ENCODE measurements at places on chromosomes 2 and 18.

- DNase-seq, result no peak
Observed at GRCh38 chr18:261398-262073, 6.3 kb downstream of the THOC1 start.

GRCh38 chr2:172564376-172564775, 8.5 kb downstream of the PDK1 start:
- DNase-seq, result no peak

GRCh38 chr18:8911408-8912340, 190.8 kb upstream of the NDUFV2 start:
- DNase-seq, result no peak

DNA sequence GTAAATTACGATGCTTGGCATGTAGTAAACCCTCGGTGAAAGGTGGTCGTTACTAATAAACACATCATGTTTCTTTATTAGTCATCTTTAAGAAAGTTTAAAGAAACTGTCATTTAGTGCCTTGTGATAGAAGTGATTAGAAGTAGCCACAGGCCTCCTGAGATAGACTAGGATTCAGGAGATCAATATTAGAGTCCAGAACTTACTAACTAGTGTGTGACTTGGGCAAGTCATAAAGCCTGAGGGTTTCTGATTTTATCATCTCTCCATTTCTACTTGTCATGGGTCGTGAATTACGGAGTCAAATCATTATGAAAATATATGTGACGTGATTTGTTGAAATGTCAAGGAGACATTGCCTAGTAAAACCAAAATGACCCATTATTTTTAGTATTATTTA, 6.7 kb downstream of the RPE start:
- no peak for DNase-seq

DNA sequence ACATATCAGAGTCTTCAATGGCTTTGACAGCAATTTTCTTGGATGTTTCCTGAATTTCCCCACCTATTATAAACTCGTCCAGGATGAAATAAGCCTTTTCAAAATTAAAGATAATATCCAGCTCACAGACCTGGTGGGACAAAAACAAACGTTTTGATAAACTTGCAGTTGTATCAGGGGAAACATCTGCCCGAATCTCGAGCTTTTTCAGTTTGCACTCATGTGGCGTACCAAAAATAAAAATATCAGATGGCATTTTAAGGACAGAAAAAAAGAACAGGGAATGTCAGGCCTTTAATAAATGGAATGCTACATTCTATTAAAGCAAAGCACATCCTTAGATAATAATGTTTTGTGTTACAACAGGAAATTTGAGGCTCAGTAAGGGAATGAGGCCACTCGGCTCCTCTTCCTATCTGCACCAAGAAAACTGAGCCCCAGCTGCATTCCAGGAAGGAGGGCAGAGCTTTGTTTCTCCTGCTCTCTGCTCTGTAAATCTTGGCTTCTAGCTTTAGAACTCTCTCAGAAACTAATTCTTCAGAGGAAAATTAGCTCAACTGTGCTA, 72.1 kb downstream of the AP1S3 start:
- no peak for DNase-seq

- DNase-seq, result no peak
Observed at GRCh38 chr18:10074110-10074509, 160.3 kb downstream of the VAPA start.

- DNase-seq, result peak; percentile 75
Observed at GRCh38 chr2:112541315-112542122, 746 bp upstream of the POLR1B start.

- DNase-seq, result no peak
Observed at GRCh38 chr2:104938231-104938941, 84.5 kb downstream of the POU3F3 start.

DNA sequence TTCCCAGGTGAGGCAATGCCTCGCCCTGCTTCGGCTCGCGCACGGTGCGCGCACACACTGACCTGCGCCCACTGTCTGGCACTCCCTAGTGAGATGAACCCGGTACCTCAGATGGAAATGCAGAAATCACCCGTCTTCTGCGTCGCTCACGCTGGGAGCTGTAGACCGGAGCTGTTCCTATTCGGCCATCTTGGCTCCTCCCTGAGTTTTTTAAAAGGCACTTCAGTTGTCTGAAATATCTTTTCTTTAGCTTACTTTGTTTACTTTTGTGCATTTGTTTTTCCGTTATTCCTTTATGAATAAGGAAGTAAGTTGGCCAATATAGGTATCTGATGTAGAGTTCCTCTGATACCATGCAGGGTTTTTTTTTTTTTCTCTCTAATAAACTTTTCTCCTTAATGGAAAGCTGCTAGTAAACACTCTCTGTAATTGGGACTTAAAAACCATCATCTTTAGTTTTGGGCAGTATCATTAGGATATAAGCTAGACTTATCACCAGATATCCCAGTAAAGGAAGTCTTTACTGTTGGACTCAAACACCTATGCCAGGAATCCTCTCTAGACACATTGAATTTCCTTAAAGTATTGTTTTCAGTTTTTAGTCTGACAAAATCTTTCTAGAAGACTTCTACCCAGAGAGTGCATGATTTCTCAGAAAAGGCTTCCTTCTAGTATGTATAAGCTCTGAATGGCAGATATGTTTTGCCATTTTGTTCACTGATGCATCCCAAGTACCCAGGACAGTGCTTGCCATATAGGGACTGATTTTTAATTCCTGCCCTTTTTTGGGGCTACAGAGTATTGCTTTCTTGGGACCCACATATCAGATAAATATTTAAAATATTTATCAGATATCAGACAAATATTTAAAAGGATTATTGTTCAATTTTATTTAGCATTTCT, 35.8 kb upstream of the DYSF start:
- no peak for DNase-seq

GRCh38 chr2:13106302-13106701, 389.6 kb downstream of the TRIB2 start:
- DNase-seq, result no peak

- no peak for DNase-seq
Observed at GRCh38 chr2:170587117-170587516, 128.0 kb upstream of the SP5 start.

- DNase-seq, result no peak
Observed at GRCh38 chr2:177523781-177524180, 131.2 kb downstream of the AGPS start.

DNA sequence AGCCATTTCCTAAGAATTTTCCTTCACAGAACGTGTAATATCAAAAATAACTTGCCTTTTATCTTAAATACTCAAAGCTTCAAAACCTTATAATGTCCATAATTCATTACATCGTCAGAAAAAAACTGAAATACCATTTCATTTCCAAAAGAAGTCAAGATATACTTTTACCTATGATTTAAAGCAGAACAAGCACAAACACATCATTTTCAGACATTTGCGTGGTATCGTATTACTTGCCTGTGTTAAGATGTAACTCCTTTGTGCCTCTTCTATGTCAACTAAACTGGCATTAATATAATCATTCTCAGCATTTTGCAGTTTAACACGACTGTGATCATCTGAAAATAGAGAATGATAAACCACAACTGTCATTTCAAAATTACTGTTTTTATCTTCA, 47.5 kb downstream of the PTPN2 start:
- no peak for DNase-seq

- DNase-seq, result no peak
Observed at GRCh38 chr2:27442920-27443282, 720 bp downstream of the KRTCAP3 start.

GRCh38 chr2:226247289-226248275, 552.0 kb downstream of the IRS1 start:
- DNase-seq, result no peak

GRCh38 chr2:201233192-201233811, 27.0 kb upstream of the CASP8 start:
- no peak for DNase-seq

DNA sequence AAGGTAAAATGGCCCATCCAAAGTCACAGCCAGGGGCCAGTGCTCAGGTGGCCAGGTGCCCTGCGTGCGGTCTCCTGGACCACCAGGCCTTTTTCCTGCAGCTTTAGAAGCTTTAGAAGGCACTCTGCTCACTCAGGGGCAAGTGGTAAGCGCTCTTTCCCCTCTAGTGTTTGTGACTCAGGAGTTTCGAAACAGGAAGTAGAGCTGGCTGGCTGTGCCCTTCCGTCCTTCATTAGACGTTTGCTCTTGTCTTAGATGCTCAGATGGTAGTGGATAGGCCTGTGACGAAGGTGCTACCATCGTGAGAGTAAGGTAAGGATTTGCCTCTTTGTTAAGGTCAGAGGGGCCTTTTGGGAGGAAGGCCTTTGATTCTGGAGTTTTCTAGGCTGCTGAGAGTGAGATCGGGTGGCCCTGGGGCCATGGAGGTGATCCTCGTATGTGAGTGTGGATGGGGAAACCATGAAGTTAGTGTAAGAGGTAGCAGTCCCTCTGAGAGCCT, at the start of gene CASP8:
Gene CASP8 (plus strand): TSS at position 235 of the 499 bp plus-strand sequence. CDS start 5,951 bp downstream, outside the sequence.
- no peak for DNase-seq

- DNase-seq, result no peak
Observed at GRCh38 chr2:60468382-60469085, 84.9 kb downstream of the BCL11A start.

GRCh38 chr2:234326694-234327093, 170.2 kb downstream of the ARL4C start:
- no peak for DNase-seq

- no peak for DNase-seq
Observed at GRCh38 chr2:117856415-117857210, 42.1 kb downstream of the DDX18 start.

DNA sequence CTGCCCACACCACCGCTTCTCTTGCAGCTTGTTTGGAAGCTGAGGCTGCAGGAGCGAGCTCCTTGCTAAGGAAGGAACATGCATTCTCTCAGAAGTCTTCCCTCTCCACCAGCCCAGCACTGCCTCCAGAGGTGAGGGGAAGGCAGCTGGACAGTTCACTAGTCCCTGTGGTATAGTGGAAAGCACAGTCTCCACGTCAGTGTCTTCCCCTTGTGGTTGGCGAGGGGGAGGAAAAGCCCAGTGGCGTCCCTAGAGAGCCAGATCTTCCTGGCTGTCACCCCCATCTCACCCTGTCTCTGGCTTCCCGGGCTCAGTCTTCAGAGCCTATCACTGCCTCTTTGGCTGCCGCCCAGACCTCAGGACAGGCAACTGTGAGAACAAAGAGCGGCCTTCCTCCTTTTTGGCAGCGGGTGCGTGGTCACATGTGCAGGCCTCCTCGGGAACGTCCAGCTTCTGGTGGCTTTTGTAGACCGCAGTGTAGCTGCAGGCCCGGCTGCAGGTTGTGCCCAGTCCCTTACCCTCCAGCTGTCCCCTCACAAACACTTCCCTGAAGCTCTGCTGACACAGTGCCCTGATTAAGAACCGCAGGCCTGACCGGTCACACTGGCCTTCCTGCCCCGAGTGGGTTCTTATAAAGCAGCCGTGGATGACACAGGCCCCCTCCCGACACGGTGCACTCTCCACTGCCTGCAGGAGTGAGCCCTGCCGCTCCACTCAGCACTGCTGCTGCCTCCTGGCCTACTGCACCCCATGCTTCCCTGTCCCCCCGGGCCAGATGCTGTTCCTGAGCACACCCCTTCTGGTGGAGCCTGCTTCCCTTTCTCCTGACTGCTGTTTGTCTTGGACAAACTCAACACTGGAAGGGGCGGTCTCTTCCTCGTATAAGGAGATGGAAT, 90.9 kb downstream of the RNF144A start:
- no peak for DNase-seq

DNA sequence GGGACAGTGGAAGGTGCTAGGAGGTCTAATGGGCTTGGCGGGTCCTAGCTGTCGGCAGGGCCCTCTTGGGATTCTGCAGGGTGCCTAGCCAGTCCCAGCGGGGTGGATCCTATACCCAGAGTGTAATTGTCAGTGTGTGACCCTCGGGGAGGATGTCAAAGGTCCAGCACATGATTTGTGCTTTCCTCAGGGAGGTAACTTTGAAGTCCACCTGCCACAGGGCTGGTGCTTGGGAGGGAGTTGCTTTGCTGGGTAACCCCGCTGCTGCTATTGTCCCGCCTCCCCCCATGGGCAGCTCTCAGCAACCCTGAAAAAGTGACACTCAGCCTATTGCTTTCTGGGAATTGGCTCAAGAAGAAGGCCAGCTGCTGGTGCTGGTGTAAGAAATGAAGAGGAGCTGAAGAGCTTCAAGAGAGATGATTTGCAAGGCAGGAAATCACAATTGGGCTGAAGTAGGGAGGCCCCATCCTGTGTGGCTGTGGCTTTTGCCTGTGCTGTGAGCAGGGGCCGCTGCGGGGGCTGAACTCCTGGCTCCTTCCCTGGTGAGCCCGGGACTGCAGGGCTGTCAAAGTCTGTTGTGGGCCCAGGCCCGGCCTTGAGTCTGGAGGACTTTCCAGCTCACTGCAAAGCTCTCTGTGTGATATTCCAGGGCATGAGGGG, 36.4 kb downstream of the EMILIN2 start:
- no peak for DNase-seq

DNA sequence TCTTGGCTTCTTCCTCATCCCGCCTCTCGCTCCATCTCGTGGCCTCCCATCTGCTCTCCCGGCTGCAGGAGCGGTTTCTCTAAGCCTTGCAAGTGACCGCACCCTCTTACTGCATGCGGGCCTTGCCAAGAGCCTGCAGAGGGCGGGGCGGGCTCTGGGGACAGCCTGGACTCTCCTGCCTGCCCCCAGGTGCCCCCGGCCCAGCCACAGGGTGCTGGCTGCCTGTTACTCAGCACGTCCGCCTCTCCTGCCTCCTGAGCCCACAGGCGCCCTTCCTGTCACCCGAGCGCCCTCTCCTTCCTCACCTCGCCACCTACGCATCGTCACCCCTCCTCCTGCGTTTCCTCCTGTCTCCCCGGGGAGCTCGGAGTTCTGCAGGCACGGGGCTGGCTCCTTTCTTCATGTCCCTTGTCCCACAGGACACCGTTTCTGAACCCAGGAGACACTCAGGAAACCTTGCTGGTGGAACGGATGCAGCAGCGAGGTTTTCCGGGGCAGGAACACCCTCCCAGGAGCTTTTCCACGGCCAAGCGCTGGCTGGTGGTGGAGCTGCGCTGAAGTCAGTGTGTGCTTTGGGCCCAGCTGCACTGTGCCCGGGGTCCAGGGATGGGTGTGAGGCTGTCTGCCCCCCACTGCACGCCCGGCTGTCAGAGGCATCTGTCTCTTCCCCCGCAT, 28.5 kb downstream of the HPCAL1 start:
- peak; percentile 78 for DNase-seq

DNA sequence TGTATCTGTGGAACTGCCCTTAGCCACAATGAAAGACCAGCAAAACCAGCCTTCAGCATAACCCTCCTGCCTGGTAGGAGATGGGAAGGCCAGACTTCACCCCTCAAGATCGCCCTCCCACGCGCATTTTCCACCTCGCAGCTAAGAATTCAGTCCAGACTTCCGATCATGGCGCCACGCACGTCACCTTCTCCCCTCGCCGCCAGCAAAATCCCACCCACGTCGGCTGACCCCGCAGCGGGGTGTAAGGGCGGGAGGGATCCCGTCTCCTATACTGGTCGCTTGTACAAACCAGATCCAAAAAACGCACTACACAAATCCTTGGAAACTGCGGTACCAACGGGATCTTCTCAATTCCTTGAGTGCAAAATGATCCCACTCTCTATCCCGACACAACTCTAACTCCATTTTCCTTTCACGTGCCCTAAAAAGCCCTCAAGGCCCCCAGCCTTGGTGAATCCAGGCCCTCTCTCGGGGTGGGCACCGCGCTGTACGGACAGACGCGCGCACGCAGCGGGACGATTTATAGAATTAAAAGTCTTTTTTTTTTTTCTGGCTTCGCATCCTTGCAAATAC, 1.0 kb upstream of the BMPR2 start:
- DNase-seq, result no peak

DNA sequence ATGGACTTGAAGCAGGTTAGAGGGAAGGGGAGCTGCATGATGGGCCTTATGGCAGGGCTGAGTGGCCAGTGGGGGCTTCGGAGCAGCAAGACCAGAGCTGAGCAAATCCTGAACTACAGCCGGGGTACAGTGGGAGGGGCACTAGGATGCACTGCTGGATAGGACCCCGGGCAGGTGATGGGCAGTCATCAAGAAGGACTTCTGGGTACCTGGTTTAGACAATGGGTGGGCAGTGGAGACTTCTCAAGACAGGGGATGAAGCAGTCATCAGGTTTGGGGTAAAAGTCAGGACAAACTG, 507.4 kb upstream of the MYT1L start:
- DNase-seq, result no peak
